Astrocyte of the hippocampus (primary cell): ENCODE measurements at places on chromosomes 13 and 19.

- no peak for DNase-seq
Observed at GRCh38 chr13:29384466-29384865, 211.0 kb downstream of the SLC7A1 start.

DNA sequence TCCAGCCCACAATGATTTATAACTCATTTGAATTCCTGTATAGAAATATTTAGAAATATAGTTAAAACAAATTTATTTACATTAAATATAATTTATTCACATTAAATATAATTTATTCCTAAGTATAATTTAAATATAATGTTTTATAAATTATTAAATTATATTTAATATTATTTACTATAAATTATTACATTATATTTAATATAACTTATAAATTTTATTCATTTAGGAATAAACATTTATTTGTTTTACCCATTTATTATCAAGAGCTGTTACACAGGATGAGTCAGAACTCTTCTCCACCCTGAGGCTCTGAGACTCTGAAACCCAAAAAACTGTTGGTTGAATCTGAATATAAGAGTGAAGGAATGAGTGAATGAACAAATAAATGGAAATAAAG, 170.9 kb upstream of the OBI1 start:
- no peak for DNase-seq

GRCh38 chr19:13330285-13330684, 176.0 kb downstream of the CACNA1A start:
- no peak for DNase-seq

- no peak for DNase-seq
Observed at GRCh38 chr19:6768236-6768785, 1.1 kb upstream of the SH2D3A start.

GRCh38 chr13:25973576-25973975, 78.2 kb downstream of the SHISA2 start:
- no peak for DNase-seq
